ENCODE measurements at places on chromosomes 3 and 15. TPM values are rescaled to one million over a fixed set of nuclear protein-coding genes. Genes with fewer than 3 reads are reported as not detected.
A peak's percentile ranks its signal among the peaks of the same experiment; 100 is the strongest.

ZNF620 gene
- 1.0 TPM for total RNA-seq

DNA sequence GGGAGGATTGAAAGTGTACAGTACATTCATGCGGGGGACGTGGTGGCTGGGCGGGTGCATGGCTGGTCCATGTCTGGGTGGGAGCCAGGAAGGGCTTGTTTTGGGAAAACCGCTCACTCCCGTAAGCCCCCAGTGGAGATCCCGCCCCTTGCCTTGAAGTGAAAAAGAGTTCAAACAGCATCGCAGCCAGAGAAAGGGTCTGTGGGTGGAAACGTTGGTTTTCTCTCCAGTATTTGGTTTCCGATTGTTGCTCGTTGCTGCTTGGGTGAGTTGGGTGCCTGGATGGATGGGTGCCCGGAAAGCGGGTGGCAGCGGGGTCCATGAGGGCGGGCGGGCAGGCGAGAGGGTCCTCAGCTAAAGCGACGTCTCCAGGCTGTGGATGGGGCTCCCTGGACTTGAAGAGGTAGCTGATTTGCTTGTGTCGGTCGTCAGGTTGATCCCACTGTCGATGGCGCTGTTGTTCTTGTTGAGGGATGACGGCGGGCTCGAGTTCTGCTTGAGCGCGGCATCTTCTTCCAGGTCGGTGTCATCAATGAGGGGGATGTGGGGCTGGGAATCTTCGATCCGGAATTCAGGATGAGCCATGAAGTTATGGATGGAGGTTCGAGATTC lies 7.7 kb upstream of the SEC13 start:
- DNase-seq = no peak

- no peak for DNase-seq
These were observed 152.8 kb downstream of the RBPMS2 start for GRCh38 chr15:64622410-64623260.

DNA sequence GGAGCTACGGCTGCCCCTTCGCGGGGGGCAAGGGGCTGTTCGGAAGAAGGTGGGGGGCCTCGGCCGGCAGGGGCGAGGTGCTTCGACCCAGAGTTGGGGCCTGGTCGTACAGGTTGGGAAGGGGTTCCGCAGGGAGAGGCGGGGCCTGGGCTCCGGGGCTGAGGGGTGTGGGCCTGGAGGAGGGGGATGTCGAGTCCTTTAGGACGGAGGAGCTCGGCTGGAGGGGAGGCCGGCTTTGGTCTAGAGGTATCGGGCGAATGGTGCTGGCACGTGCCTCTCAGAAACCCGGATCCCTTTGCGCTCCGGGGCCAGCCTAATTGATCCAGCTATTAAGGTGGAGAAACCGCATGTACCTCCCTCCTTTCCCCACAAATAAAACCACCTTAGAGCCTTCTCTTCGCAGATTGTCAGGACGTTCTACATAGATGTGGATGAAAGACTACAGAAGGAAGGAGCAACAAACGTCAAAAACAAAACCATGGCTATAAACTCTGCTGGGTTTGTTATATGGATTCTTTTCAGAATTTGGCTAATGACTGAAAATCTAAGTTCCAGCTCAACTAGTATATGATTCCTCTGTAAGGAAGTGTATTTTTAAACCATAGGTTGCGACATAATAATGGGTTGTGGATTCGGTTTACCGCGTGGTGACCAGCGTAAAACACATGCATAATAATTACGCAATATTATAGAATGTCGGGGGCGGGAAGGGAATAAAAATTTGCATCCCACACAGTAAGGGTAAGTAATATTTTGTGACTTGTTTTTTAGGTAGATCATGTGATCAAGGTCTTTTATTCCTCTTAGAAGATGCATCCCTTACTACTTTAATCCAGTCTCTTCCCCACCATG lies 644 bp upstream of the NGLY1 start:
- peak; percentile 78 for DNase-seq

DNA sequence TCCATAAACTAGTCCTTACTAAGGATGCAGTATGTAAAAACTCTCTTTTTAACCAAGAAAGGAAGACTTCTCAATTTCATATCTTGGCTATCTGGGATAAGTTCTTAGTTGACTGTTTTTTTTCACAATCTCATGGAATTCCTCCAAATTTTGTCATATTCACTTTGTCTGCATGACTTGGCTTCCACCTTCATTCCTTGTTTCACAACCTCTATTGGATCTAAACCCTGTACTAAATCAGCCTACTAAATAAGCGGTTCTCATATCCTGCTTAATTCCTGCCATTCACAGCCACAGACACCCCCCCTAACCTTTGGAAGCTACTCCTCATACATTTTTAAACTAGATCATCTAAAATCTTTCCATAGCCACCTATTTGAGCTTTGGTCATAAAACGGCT lies 370.6 kb upstream of the NAALADL2 start:
- DNase-seq = no peak

DNA sequence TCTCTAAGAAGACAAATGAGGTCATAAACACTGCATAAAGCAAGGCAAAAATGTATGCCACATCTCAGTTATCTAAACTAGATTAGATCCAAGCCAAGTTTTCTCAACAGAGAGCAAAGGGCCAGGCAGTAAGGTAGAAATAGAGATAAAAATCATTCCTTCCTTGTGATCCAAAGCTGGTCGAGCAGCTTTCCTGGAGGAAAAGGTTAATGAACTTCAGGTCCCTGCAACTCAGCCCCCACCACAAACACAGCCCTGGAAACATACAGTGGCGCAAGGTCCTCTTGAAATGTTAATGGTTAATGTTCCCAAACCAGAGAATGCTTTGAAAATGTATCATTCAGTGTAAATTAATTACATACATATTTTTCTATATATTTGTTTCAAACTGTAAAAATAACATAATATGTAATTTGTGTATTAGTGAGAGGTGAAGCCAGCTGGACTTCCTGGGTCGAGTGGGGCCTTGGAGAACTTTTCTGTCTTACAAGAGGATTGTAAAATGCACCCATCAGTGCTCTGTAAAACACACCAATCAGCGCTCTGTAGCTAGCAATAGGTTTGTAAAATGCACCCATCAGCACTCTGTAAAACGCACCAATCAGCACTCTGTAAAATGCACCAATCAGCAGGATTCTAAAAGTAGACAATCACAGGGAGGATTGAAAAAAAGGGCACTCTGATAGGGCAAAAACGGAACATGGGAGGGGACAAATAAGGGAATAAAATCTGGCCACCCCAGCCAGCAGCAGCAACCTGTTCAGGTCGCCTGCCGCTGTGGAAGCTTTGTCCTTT lies 17.1 kb downstream of the LYSMD2 start:
- no peak for DNase-seq

A4GNT gene
- not detected for total RNA-seq

MGLL gene
- 83.5 TPM for total RNA-seq

C3orf85 gene
- total RNA-seq = not detected

PIK3R4 gene
- 10.9 TPM for total RNA-seq

GRCh38 chr15:85624291-85624801 lies 170.4 kb downstream of the KLHL25 start:
- no peak for DNase-seq

DNA sequence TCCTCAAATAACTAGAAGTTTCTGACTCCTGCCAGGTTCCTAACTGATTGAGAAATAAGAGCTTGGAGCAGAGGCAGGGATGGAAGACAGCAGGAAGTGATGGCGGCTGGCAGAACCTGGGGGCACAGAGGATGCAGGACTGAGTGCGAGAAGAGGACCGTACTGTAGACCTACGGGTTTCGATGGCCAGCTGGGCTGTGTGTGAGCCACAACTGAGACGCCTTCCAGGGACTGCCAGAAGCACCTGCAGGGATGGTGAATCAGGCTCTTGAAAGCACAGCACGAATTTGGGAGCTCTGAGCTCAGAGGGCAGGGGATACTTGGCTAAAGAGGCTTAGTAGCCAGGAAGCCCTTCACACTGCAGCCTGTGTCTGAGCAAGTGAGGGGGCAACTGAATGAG lies 165.6 kb downstream of the ABHD5 start:
- no peak for DNase-seq

DNA sequence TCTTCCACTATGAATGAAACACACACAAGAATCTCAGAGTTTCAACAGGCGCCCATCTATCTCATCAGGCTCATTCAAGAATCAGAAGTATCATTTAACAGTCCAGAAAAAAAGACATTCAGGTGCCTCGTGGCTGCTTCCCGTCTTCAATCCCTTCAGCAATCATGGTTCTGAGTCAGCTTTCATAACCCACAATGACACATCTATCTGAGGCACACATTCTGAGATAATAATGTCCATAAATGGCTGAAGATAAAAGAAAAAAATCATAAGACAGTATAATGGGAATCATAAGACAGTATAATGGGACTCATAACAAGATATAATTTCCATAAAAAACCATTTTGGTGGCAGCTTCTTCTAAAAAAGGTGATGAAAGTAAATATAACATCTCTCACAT lies 52.4 kb downstream of the TNIK start:
- no peak for DNase-seq

DNA sequence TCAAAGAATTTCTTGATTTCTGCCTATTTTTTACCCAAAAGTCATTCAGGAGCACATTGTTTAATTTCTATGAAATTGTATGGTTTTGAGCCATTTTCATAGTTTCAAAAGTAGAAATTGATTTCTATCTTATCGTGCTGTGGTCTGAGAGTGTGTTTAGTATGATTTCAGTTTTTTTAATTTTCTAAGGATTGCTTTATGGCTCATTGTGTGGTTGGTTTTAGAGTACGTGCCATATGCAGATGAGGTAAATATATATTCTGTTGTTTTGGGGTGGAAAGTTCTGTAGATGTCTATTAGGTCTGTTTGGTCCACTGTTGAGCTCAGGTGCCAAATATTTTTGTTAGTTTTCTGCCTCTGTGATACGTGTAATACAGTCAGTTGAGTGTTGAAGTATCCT lies 487.1 kb upstream of the CBLB start:
- DNase-seq = no peak

DNA sequence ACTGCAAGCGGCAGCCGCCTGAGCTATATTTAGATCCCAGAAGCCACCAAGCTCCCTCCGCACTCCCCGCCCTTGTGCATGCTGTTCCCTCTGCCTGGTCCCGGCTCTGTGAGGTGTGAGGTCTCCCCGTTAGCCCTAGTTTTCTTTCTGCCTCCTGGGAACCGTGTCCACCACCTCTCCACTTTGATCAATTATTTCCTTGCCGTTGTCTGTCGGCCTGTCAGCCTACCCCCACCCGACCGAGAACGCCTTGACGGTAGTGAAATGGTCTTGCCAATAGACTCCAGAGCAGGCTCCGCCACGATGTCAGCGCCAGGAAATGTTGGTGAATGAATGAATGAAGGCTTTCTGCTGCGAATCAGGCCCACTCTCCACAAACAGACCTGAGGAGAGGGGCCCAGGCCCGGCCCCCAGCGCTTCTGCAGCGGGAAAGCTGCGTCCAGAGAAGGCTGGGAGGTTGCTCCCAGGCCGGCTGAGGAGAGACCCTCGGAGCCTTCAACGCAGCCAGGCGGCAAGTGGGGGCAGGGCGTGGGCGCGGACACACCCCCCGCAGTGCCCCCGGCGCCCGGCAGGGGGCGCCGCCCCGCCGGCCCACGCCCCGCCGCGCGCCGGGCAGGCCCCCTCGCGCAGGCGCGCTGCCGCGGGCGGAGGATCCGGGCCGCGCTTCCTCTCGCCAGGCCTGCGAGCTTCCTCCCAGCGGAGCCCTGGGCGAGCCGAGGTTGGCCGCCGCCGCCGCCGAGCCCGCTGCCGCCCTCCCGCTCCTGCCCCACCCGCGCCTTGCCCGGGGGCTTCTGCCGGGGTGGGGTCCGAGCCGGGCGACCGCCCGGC lies at the start of gene CSK:
Gene CSK (plus strand): TSS at position 650 of the 828 bp plus-strand sequence. CDS start 16,218 bp downstream, outside the sequence.
- DNase-seq = peak; percentile 86

GRCh38 chr3:151596940-151597339 lies 136.1 kb upstream of the IGSF10 start:
- DNase-seq = no peak

GRCh38 chr3:179977356-179977755 lies 59.4 kb downstream of the PEX5L start:
- DNase-seq = no peak
